KBM-7 (cell line): ENCODE measurements at places on chromosomes 1 and 21.

DNA sequence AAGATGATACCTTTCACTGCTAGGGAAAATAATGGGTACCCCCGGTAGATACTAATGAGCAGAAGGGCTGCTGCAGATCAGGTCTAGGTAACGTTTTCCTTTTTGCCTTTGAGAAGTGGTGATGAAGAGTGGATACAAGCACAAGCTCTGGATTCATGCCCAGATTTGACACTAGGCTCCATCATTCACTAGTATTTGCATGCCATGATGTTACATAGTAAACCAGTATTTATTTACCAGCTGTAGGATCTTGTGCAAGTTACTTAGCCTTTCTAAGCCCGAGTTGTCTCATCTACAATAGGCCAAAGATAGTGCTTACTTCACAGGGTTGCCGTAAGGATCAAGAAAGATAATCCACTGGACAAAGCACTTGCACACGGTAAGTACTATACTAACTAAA is 14.2 kb downstream of the PTPN14 start:
- DNase-seq = no peak

- no peak for DNase-seq
These were observed 127.2 kb upstream of the ATP1B1 start for GRCh38 chr1:168979276-168979675.

GRCh38 chr1:218112862-218113261 is 172.2 kb upstream of the RRP15 start:
- DNase-seq = no peak

- DNase-seq = no peak
These were observed 7.3 kb downstream of the NIBAN1 start for GRCh38 chr1:184966989-184967388.

- DNase-seq = no peak
These were observed 296.4 kb downstream of the PTPRU start for GRCh38 chr1:29532751-29533150.

DNA sequence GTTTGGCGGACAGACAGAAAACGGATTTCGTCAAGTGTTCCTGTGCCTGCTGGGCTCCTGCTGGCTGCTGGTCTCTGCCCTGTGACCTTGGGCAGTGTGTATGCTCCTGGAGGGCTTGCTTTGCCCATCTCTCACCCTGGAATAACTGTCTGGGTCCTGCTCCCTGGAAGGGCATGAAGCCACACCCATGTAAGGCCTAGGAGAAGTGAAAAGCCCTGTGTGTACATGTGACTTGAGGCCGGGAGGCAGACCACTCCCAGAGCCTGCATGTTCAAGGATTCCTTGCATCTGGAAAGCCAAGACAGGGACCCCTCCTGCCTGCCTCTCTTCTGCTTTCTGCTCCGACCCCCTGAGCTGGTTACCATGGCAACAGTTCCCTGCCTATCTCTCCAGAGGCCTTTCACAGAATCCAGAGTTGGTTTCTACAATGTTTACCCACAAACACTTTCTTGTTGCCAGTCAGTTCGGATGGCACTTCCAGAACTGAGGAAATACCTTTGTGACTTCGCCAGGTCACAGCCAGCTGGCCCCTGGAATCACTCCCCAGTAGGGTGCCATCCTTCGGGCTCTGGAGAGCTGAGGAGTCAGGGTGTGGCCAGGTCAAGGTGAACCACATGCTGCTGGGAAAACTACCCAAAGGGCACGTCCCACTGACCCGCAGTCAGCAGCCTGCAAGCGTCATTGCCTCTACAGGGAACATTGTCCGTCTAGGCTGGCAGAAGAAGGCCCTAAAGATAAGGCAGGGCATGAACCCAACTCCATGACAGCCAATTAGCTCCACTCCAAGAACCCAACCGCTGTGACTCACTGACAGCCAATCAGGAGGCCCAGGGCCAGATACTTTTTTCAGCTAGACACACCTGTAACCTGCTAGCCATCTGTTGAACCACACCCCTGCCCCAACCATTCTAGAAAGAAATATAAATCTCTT is 14.7 kb upstream of the GPR37L1 start:
- no peak for DNase-seq

- no peak for DNase-seq
These were observed 7.0 kb downstream of the GPR3 start for GRCh38 chr1:27399251-27400025.

GRCh38 chr1:43705334-43705733 is 2.0 kb upstream of the ST3GAL3 start:
- DNase-seq = peak; percentile 10

- no peak for DNase-seq
These were observed 53.0 kb upstream of the PRELP start for GRCh38 chr1:203422656-203423055.

- DNase-seq = no peak
These were observed 204.5 kb downstream of the TM2D1 start for GRCh38 chr1:61520401-61520800.

GRCh38 chr1:201488830-201489589 is 17.9 kb downstream of the CSRP1 start:
- DNase-seq = no peak

DNA sequence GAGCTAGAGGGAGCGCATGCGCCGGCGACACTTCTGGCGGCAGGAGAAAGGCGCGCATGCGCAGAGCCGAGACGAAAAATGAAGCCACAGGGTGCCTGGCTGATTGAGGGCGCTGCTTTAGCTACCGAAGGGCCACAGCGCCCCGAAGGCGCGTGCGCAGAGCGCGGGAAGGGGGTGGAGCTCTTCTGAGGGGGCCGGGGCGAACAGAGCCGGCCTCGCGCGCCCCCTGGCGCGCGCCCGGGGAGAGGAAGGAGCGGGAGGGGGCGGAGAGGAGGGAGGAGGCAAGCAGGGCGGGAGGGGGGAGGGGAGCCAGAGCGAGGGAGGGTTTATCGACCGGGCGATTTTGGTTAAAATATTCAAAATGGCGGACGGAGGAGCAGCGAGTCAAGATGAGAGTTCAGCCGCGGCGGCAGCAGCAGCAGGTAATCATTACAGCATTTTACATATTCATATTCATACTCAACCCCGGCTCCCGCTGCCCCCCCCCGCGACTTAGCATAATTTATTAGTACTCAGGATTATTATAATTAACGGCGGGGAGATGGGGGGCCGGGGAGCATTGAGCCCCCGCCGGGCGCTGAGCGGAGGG is at the start of gene POU2F1:
TSS of gene POU2F1 (plus strand) at position 350 of the 589 bp plus-strand sequence. CDS start at position 362, 12 bp downstream.
- peak; percentile 99 for DNase-seq

DNA sequence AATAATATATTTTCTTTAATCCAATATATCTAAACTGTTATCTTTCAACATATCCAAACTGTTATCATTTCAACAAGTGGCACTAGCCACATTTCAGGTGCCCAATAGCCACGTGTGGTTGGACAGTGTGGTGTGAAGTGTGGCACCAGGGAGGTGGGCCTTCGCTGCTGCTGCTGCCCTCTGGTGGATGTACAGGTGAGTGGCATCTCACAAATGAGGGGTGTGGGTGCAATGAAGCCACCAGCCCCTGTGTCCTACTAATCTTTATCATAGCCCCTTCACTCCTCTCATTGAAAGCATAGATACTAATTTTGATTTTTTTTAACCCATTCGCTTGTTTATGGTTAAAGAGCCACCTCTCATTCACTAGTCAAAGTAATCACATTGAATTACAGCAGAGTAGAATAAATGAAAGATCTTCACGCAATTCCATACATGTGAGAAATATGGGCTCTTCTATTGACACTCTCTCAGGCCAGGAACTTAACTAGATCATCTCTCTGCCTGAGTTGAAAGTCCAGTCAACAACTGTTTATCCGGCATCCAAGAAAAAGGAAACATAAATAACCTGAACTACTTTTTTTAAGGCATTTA is 499.2 kb downstream of the OMA1 start:
- DNase-seq = peak; percentile 31

GRCh38 chr1:239575113-239575512 is 188.7 kb downstream of the CHRM3 start:
- DNase-seq = no peak

- DNase-seq = no peak
These were observed 556 bp downstream of the WDR77 start for GRCh38 chr1:111448482-111448917.

GRCh38 chr1:53891678-53892077 is 2.1 kb upstream of the YIPF1 start:
- DNase-seq = no peak

DNA sequence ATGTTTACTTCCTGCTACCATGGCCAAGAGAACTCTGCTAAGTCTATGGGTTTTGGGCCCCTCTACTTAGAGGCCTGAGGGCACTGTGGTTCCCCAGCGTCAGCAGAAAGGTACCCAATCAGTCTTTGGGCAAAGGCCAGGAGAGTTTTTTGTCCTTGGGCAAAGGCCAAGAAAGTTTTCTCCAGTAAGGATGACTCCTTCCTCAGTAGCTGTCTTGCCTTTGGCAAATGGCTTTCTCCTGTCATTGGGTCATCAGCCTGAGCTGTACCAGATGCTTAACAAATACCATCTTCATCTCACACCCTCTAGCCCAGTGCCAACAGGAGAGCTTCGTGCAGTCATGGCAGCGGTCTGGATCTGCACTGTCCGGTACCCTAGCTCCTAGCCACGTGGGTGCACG is 199.3 kb upstream of the TMEM51 start:
- DNase-seq = no peak

GRCh38 chr1:234546890-234547788 is 62.8 kb downstream of the IRF2BP2 start:
- DNase-seq = no peak

DNA sequence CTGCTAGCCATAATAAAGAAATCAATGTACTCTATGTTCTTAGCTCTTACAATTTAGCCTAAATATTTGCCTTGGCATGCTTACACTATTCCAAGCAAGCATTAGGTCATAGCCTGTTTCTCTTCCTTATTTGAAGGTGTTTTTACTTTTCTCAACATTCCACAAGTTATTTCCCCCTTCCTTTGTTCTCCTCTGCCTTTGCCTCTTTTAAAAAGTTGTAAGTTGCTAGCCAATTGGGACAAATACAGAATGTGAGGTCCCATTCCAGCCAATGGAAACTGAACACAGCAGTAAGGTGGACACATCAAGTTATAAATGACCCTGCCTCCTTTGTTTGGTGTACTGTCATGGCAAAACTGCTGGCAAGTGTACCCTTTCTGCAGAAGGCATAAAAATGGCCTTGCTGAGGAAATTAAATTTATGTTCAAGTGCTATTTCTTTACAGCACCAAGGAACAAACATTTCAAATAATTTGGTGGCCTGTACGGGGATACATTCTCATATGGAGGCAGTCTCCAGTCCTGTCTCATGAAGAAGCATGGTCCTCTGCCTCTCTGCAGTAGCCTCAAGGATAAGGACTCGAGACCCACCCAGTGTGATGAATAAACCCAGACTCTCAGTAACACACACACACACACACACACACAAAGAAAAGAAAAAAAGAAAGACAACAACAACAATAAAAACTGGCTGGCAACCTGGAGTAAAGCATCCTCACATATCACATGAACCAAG is 28.8 kb upstream of the FMO1 start:
- no peak for DNase-seq

DNA sequence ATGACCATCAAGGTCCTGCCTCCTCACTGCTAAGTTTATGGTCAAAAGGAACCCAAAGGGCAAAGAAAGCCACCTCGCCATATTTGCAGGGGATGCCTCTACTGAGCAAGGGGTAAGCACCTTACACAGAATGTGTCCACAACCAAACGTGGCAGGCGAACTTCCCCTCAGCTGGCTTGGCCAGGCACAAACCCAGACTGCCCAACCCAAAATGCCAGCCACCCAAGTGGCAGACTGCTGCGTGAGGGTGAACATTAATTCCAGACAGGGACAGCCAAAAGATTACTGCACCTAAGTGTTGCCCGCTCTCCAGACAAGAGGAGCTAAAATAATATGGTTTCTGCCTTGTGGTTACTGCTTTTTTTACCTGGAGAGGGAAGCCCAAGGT is 16.0 kb downstream of the ZNF697 start:
- no peak for DNase-seq

GRCh38 chr1:16125088-16125470 is 30.8 kb downstream of the EPHA2 start:
- no peak for DNase-seq

- no peak for DNase-seq
These were observed 24.6 kb downstream of the RIPK4 start for GRCh38 chr21:41742073-41742875.

- DNase-seq = peak; percentile 35
These were observed 113.7 kb upstream of the RRP15 start for GRCh38 chr1:218171302-218171893.

DNA sequence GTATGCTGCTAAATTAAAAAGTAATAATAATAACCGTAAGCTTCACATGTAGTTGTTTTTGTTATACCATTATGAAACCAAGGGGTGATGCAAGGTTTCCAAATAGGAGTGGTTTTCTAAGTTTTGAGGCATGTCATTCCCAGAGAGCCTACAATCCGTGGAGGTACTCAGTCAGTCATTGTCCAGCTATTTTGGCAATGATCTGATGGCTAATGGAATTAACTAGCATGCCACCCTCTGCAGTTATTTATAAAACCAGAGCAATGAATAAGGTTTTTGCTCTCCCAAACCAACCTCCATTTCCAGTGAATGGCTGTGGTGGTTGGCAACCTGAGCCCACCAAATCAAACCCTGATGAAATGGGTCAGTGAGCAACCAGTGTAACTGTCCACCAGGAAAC is 106.4 kb downstream of the TBX15 start:
- no peak for DNase-seq

GRCh38 chr1:86913399-86913895 is 479 bp downstream of the SELENOF start:
- peak; percentile 48 for DNase-seq
